ENCODE measurements at places on chromosomes 1 and 21.

DNA sequence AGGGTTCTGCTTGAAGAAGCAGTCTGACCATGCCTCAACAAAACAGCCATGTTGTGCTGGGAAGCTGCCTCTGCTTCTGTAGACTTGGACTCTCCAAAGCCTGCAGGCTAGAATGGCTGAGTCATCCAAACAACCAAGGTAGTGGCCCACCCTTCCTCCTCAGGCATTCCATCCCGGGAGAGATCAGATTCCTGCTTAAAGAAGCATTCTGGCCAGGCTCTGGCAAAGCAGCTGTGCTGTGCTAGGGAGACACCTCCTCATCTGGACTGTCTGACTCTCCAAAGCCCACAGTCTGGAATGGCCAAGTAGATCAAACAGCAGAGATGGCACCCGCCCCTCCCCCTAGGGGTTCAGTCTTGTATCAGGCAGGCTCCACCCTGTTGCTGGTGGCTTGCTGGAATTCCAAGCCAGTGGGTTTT is 38.3 kb upstream of the F3 start:
- no peak for DNase-seq

DNA sequence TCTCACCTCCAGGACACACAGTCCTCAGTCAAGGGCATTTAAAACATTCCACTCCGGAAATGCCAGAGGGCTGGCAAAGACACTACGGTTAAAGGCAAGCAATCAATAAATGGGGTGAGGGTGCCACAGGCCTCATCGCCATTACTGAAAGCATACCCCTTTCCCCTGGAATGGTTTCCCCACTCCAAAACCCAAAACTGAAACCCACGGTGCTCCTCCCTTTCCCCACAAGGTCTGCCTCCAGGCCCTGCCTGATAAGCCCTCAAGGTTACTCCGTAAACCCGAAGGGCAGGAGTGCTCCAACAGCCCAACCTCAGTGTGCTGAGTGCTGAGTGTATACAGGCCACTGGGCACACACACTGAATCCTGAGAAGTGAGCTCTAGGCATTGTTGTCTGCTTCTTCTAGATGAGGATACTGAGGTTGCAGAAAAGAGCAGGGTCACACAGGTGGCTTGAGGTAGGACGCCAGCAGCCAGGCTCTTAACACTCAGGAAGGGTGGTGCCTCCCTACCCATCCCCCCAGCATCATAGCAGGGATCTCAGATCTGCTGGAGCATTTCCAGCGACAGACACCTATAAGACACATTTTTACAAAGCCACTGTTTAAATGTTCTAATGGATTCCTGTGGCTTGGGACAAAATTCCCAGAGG is 29.0 kb downstream of the SSBP3 start:
- no peak for DNase-seq

GRCh38 chr1:89962024-89962741 is 32.7 kb upstream of the ZNF326 start:
- no peak for DNase-seq

DNA sequence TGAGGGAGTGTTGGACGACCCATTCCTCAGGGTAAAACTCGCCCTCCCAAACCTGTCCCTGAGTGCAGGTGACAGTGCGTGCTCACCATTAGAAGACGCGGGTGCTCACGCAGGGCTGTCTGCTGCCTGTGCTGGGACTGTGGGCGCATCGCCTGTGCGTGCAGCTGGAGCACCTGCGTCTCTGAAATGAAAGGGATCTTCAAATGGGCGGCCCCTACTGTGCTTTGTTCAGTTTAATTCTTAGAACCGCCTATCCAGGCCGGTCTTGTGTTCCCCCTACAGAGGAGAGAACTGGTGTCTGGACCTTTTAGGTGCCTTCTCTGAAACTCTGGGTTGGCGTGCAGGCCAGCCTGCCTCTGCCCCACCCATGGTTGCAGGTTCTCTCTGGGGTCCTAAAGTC is 125.8 kb downstream of the PCBP3 start:
- no peak for DNase-seq

GRCh38 chr1:165542647-165543046 is 1.2 kb upstream of the LRRC52 start:
- DNase-seq = no peak
